ENCODE measurements at places on chromosomes 5 and 9.

DNA sequence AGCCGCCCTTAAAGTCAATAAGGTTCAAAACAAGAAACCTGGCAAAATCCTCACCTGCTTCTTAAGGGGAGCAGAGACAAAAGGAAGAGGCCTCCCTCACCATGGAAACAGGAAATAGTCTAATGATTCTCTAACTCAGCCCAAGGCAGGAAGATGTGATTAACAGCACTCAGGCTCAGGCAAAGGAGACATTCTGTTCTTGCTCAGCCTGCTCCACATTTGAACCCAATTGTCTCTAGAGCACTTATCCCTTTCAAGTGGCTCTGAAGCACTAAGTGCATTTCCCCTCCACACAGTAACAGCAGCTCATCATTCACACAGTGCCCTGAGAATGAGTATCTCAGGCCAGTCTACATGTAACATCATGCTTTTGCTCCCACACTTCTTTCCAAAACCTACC, 72.3 kb downstream of the NIPSNAP3B start:
- no peak for DNase-seq

DNA sequence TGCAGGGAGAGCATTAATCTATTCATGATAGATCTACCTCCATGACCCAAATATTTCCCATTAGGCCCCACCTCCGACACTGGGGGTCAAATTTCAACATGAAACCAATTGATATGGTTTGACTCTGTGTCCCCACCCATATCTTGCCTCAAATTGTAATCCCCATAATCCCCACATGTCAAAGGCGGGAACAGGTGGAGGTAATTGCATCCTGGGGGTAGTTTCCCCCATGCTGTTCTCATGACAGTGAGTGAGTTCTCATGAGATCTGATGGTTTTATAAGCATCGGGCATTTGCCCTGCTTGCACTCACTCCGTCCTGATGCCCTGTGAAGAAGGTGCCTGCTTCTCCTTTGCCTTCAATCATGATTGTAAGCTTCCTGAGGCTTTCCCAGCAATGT, 153.5 kb downstream of the SV2C start:
- no peak for DNase-seq

- no peak for DNase-seq
Measured at GRCh38 chr9:565528-565927, 276.0 kb upstream of the DMRT1 start.

DNA sequence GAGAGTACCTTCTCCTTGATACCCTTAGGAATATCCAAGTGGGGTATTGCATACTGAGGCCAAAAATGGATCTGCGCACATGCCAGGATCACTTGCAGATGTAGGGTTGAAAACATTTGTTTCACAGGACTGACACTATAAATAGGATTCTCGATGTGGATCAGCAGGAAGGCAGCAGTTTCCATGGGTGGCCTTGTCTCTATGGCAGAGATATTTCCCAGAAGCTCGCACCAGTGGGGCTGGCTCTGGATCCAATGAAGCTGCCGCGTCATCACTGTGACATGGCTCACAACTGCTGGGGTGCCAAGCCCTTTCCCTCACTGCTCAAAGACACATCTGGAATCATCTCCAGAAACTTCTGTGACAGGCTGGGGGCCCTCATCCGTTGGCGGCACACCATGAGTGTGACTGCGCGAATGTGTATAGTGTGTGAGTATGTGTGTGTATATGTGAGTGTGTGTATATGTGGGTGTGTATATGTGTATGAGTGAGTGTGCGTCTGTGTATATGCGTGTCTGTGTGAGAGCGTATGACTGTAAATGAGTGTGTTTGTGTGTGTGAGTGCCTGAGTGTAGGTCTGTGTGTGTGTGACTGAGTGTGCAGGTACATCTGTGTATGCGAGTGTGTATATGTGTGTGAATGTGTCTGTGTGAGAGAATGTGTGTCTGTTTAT, 182.5 kb downstream of the GAS1 start:
- DNase-seq = no peak

DNA sequence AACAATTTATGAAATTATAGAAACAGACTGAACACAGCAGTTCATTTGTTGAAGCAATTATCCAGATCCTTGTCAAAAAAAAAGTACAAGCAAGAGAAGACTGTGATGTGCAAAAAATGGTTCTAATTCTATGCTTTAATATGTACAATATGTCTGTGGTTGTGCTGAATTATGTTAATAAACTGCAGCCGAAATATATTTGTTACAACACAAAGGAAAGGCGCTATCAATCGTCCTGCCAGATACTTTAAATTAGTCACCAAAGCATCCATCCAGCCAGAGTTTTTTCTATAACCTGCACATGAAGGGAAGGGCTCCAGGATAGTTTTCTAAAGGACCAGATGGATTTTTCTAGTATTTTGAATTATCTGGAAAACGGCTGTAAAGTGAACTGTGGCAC, 259.5 kb downstream of the BNC2 start:
- DNase-seq = no peak

GRCh38 chr9:108727580-108728111, 128.1 kb downstream of the ACTL7B start:
- DNase-seq = peak; percentile 71

DNA sequence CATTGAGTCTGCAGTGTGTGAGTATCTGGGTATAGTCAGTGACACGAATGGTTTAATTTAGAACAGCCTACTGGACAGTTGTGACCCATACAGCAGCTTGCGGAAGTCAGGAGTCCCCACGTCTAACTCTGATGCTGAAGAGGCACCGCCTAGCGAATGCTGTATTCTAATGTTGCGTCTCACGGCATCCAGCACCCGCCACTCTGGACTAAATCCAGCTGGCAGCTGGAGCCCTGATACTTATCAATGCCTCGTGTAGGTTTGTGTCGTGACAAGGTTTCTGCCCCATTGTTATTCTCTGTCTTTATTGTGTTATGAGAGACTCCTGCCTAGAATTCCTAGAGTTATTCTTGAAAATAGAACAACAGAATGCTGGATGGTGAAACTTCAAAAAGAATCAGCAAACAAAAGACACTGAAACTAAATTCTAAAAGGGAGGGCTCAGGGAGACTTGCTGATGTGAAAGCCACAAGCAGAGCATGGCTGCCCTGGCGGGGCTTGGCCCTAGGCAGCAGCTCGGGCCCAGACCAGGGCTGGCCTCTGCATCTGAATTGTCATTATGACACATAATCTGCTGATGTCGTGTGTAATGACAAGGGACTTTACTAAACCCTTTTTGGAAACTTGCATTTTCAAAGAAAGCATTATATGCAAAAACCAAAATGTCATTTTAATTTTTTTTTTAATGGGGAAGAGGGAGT, 123.5 kb upstream of the ICE1 start:
- no peak for DNase-seq

- DNase-seq = no peak
Measured at GRCh38 chr9:72581694-72582093, 60.3 kb downstream of the TMC1 start.

GRCh38 chr5:112534611-112535255, 115.7 kb upstream of the EPB41L4A start:
- no peak for DNase-seq

DNA sequence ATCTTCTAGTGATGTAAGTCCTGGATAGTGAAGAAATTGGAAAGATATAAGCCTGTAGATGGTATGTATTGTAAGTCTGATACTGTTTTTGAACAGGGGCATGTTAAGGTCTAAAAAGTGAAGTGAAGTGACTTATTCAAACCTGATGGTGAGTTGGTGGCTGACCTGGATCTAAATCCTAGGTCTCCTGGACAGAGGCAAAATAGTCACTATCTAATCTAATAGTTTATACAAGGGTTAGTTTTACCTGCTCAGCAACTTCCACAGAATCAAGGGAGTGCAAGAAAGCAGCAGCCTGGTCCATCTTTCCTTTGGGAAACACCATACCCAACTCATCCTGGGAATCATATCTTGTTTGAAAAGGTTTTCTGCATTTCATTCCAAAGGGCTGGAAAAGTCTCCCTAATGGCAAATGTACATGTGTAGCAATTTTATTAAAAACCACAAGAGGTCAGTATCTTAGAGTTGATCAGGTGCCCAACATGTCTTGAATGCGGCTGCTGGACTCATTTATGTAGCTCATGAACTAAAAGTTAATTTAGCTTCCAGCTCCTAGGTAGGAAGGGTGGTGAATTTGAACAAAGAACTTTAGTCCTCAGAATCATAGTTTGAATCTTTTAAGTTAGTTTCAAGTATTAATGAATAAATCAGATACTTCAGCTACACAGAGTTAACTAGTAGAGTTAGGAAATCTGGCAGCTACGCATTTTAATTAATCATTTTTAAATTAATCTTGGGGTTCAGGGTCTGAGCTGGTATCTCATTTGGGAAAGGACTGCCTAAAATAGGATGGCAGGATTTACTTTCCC, 26.0 kb downstream of the SKP2 start:
- DNase-seq = no peak

GRCh38 chr5:181181650-181182565, 23.1 kb downstream of the TRIM7 start:
- no peak for DNase-seq

DNA sequence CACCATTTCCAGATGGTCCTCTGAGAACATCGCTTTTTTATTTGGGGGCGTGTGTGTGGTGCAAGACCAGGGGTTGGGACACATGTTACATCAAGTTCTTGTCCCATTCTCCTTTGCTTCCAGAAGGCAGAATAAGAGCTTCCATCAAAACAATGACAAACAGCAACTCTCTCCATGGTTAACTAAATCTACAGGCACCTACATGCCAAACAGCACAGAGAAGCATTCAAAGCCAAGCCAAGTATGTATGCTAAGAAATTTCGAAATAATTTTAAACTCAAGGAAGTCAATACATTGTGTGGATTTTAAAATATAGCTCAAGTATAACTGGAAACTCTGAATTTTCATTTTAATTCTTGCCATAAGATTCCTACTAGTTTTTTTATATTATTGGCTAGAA, 105.6 kb downstream of the SEC61B start:
- no peak for DNase-seq

DNA sequence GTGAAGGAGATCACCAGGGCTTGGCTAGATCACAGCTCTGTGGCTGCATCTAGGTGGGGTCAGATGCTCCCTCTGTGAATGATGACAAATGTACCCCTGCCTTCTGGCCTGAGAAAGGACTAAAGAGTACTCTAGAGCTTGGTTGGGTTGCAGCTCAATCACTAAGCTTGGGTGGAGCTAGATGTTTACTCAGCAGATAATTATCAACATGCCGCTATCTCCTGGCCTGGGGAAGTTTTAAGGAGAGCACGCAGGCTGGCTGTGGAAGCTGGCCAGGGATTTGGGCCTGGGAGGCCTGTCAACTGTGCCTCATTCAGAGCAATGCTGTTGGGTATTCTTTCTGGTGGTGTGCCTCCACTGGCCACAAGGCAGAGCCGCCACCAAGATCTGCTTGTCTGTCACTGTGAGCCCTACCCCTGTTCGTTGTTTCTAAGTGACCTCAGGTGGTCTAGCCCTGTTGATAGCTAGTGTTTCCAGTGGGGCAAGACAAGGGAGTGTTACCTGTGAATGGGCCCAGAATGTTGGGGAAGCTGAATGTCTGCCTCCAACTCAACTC, 181.7 kb downstream of the ADGRV1 start:
- no peak for DNase-seq

DNA sequence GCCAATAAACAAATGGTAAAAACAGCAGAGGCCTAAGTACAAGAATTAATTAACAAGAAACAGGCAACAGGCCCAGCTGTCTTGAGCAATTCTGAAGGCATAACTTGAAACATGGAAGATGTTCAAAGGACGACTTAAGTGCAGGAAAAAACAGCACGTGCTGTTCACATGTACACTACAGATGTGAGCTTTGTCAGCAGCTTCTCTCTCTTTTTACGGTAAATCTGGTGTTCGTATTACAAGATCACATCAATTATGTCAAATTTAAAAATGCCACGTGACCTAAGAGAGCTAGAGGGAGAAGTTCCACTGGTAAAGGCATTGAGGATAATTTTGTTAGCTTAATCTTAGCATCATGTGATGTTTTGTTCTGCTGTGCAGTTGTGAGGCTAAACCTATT, 281.1 kb downstream of the PSAT1 start:
- DNase-seq = no peak

- DNase-seq = no peak
Measured at GRCh38 chr5:55714339-55714738, 2.2 kb upstream of the SLC38A9 start.

DNA sequence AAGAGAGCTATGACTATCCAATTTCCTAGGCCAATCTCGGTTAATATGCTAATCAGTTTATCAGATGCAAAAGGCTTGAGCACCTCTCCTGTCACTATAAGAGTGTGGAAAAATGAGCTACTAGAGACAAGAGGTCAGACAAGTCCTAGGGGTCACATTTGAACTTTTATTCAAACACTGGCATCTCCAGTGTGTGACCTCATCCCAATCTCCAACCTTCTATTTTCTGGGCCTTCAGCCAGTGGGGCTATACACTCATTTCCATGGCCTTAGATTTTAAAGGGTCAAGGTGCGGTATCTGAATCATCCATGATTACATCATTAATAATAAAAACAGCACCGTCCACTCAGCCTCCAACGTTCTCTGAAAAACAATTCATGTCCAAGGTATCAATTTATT, 139.6 kb upstream of the LRRTM2 start:
- no peak for DNase-seq

DNA sequence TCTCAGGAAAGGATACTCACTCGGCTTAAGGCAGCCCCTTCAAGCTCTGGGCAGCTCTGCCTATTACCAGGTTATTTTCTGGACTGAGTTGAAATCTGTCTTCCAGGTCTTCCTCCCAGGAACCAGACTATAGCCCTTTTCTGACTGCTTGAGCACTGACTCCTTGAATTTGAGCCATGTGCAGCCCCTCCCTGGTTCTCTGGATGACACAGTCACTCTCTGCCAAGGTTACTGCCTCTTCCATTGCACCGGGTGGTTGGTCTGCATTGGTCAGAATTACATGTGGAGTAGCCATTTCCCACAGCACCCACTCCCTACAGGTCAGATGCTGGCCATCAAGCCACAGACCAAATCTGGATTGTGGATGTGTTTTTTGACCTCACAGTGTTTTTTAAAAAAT, 81.9 kb downstream of the KLF4 start:
- DNase-seq = no peak

GRCh38 chr9:134687556-134687955, 46.0 kb downstream of the COL5A1 start:
- no peak for DNase-seq

- DNase-seq = no peak
Measured at GRCh38 chr9:112785986-112786385, 35.4 kb downstream of the SNX30 start.

- no peak for DNase-seq
Measured at GRCh38 chr5:147760086-147760875, 22.2 kb downstream of the JAKMIP2 start.

GRCh38 chr9:109802491-109802890, 22.5 kb downstream of the PALM2AKAP2 start:
- DNase-seq = no peak

DNA sequence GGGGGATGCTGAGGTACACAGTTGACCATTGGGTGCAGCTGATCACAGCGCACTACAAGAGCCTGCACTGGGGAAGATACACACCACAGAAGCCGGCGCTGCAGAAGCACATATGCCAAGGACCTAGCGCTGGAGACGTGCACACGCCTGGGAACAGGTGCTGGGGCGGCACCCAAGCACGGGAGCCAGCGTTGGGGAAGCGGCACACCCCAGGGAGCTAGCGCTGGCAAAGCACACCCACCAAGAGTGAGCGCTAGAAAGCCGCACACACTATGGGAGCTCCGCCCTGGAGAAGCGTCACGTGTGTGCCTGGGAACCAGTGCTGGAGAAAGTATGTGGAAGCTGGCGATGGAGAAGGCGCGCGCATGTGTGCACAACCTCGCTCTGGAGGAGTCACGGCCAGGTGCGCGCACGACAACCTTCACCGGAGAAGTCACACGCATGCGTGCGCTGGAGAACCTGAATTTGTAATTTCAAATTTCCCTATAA, 4.5 kb downstream of the FANCC start:
- DNase-seq = peak; percentile 18
